Activated CD8-positive, alpha-beta memory T cell treated with anti-CD3 and anti-CD28 coated beads for 4 hours (primary cell): ENCODE measurements at places on chromosomes 4 and X.

DNA sequence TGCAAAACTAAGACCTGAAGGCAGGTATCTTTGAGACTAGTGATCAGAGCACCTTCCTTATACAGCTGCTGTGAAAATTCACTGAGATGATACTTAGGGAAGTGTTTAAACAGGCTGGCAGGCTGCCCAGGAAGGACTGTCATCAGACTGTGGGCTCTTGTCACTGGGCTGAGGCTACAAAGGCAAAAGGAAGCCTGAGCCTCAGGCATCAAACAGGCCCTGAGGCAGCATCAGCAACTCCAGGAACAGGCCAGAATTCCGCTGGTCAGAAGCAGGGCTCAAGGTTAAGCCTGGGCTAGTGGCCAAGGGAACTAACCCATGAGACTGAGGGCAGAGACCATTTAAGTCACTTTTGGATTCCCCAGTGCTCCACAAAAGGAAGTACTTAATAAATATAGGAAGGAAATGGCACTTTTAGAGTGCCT is 12.8 kb downstream of the PJA1 start:
- DNase-seq: no peak

GRCh38 chrX:155148724-155149537 is 67.3 kb upstream of the VBP1 start:
- peak; percentile 1 for DNase-seq

DNA sequence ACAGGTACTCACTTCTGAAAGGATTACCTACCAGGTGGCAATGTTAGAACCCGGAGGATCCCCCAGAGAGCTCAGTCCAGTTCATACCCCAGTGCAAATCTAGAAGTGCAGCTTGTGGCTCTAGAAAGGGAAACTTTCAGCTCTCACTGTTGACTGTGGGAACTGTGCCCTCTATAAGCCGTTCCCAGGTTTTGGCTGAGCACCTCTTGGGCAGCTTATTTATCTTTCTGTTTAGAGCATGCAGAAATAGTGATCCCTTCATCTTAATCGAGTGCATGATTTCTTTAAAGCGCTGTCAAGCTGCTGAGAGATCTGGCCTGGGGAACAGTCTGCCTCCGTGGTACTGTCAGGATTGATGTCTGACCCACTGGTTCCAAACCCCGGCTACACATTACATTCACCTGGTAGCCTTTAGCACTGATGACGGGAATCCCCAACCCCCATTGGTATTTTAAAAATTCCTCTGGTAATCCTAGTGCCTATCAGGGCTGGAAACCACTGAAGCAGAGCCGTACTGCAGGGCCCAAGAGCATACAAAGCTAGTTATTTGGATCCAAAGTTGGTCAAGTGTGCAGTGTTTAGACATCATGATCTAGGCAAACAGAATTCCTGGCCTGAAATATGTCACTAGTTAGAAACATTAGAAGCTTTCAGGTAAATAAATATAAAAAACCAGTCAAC is 103.2 kb downstream of the KLHL8 start:
- no peak for DNase-seq

DNA sequence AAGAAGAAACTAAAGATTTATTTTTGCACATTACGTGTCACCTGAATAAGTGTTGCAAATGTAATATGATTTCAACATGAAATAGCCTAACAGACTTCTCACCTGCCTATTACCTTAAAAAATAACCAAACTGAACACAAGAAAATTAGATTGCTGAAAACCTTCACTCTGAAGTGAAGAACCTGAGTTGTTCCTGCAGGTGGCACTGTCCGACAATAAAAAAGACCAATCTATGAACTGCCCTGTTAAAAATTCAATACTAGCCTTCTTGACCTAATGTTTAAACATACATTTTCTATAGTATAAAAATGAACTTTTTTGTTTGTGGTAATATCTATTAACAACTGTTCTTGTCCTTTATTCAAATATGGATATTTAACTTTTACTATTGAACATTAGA is 69.2 kb upstream of the PNPLA4 start:
- DNase-seq: no peak

DNA sequence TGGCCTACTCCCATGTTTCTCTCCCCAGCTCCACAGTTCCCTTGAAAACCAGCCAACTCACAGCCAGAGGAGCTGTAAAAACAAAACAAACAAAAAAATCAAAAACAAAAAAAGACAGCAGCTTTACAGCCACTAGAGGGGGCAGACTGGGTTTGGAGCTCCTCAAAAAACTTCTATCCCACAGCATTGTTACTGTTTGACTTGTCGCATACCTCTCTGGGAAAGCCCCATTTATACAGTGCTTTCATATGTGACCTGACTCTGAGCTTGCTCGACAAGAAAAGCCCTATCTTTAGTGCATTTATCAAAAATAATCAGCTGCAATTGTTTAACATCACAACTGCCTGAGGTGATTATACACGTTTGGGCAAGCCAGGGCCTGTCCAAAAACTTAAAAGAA is 21.6 kb downstream of the TSPAN6 start:
- DNase-seq: no peak

- DNase-seq: no peak
These were observed 132.5 kb downstream of the AFF1 start for GRCh38 chr4:87067124-87067885.

- DNase-seq: no peak
These were observed 106.2 kb downstream of the SYTL5 start for GRCh38 chrX:38112566-38112965.

- DNase-seq: no peak
These were observed 368.4 kb downstream of the RPA4 start for GRCh38 chrX:97252111-97252510.

DNA sequence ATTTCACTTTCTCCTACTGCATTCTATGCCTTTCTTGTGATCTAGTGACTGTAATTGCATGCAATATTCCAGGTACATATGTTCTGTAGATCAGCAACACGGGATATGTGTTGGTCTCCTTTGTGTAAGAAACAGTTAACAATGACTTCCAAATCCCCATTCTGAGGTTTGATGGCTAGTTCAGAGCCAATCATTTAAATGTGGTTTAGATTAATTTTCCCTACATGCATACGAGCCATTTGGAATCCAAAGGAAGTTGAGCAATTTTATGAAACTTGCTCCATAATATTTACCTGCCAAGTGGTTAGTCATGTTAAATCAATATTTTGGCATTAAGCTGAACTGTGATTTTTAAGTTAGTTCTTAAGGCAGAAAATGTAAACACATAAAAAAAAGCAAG is 172.8 kb upstream of the DCAF12L2 start:
- no peak for DNase-seq

GRCh38 chr4:38313175-38313574 is 350.8 kb upstream of the KLF3 start:
- no peak for DNase-seq

DNA sequence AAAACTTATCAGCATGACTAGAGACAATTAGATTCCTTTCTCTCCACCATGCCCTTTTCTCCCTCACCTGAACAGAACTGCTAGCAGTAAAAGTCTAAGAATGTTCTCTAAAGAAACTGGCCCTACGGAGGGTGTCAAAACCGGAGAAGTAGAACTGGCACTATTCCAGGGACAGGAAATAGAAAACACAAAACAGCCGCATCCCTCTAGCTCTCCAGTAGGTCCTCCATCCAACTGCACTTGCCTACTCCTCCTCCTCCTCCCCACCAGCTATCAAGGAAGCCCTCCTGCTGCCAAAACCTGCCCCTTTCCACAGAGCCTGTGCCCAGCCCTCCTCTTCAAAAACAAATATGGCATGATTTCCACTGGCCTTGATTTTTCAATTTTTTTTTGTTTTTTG is 28.4 kb downstream of the FUNDC1 start:
- no peak for DNase-seq

GRCh38 chrX:40083120-40083978 is 14.4 kb downstream of the BCOR start:
- no peak for DNase-seq

DNA sequence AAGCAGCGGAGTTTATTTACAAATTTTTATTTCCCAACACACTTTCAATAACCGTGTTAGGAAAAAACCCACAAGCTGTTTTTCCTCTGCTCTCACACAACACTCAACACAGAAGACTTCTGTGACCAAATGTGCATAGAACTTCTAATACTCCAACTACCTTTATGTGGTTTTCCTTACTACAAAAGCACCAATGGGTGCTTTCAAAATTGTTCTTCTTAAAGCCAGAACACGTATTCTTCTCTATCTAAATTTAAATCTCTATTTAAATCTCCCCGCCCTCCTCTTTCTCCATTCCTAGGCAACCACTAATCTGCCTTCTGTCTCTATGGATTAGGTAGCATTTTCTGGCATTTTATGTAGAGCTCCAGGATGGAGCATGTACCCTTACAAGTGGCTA is 90.0 kb downstream of the SHROOM2 start:
- DNase-seq: no peak

GRCh38 chr4:140718241-140718952 is 37.8 kb downstream of the TBC1D9 start:
- DNase-seq: no peak

DNA sequence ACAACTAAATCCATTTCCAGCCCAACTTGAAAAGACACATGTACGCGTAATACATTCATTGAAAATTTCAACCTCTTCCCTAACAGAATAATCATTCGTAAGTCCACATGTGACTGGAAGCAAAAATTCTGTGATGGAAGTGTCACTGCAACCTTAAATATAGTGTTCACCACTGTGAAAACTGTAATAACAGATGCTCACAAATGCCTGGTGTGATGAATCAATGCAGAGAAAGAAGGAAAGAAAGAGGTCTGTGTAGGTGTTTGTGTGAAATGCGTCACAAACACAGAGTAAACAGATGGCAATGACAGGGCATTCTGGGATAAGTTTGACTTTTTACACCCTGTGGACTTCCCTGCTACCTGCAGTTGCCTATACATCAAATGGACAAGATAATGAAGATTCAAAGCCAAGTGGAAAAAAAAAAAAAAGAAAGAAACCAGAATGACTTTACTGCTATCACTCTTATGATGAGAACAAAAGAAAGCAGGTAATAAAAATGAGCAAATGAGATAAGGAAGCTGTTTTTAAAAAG is 123.3 kb downstream of the EPHA5 start:
- no peak for DNase-seq

- no peak for DNase-seq
These were observed 377.9 kb upstream of the EMCN start for GRCh38 chr4:100895556-100896197.

DNA sequence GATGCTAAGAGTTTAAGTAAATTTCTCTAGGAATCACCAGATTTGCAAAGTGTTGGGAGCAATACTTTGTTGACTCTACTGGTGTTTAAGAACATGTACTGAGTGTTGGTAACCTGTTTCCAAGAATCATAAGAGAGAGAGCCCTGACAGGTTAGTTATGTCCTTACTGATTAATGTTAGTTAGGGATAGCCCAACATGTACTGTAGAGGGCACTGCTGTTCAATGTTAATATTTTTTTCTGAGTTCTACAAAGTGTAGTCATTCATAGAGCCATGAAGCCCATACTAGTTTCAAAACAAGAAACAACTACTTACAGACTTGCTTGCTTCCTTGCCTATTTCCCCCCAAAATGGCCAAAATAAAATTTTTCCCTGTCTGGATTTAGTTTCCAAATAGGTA is 11.9 kb downstream of the TMPRSS11D start:
- no peak for DNase-seq
